Kasumi-1 (cell line): ENCODE measurements at places on chromosomes 4 and X.
A peak's percentile ranks its signal among the peaks of the same experiment; 100 is the strongest.

- no peak for DNase-seq
Measured at GRCh38 chrX:132809581-132809980, 148.8 kb downstream of the HS6ST2 start.

DNA sequence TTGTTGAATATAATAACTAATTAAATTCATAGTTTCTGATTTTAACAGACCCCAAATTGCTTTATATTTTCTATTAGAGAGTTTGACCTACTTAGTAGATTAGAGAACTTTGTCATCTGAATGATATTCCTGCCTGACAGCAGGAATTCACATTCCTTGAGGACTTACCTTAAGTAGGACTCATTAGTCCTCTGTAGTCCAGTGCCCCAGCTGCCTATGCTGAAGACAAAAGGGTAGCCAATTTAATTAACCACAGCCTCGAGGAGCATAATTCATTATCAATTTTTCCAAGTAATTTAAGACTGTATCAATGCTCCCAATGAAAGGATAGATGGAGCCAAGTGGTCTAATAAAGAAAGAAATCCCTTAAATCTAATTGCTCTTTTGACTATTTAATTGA, 1405.0 kb upstream of the IGFBP7 start:
- DNase-seq = no peak

GRCh38 chr4:36325499-36325898, 44.1 kb downstream of the DTHD1 start:
- DNase-seq = peak; percentile 56

DNA sequence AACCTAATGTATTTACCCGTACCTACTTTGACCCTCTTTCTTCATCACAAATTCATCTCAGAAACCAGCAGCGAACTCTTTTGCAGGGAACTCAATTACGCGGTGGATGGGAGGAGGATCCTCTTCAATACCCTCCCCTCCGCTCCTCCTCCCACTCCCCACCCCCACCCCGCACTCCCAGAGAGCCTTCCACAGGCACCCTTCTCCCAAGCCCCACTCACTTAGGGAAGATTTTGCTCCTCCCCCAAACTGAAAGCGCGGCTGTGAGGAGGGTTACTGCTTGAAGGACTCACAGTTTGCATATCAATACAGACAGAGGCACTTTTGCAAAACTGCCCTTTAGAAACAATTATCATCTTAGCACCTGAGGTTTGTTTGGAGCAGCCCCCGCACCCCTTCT, 960 bp upstream of the IL1RAPL1 start:
- DNase-seq = no peak

GRCh38 chr4:82708982-82709381, 89.6 kb downstream of the SCD5 start:
- DNase-seq = no peak

GRCh38 chrX:122269243-122269781, 914.8 kb upstream of the GRIA3 start:
- DNase-seq = no peak

DNA sequence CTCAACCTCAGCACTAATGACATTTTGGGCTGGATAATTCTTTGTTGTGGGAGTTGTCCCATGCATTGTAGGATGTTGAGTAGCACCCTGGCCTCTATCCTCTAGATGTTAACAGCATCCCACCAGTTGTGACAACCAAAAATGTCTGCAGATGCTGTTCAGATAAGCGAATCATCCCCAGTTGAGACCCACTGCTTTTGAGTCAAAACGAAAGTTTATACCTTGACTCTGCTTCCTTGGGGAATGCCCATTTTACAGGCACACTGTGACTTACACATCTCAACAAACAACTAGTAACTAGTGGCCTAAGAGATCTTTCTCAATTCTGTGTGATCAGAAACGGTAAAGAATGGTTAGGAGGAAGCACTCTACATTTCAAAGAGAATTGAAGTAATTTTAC, 37.0 kb downstream of the SEPSECS start:
- DNase-seq = no peak

DNA sequence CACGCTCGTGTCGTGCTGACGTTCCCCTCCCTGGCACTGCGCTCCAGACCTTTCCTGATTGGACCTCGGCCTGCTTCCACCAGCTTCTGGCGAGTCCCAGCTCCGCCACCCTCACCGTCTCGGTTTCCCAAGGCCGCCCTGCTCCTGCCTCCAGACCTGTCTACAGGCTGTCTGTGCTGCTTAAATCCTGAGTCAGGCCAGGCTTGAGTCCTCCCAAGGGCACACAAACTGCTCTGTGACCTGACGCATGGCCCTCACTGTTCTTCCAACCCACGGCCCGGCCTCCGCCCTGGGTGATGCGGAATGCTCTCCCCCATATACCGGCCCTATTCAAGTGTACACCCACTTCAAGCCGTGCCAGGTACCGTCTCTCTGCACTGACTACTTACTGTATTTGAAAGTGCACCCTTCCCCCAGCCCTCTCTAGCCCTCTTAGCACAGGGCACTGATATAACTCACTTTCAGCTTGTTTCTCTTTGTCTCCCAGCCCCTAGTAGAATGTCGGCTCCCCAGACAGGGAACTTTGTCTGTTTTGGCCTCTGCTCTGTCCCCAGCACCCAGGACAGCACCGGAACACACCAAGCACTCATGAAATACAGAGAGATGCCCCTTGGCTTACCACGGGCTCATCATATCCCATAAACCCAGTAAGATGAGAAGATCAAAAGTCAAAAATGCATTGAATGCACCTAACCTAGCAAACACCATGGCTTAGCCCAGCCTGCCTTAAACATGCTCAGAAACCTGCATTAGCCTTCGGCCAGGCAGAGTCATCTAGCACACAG, 63.1 kb upstream of the AFAP1 start:
- DNase-seq = no peak

DNA sequence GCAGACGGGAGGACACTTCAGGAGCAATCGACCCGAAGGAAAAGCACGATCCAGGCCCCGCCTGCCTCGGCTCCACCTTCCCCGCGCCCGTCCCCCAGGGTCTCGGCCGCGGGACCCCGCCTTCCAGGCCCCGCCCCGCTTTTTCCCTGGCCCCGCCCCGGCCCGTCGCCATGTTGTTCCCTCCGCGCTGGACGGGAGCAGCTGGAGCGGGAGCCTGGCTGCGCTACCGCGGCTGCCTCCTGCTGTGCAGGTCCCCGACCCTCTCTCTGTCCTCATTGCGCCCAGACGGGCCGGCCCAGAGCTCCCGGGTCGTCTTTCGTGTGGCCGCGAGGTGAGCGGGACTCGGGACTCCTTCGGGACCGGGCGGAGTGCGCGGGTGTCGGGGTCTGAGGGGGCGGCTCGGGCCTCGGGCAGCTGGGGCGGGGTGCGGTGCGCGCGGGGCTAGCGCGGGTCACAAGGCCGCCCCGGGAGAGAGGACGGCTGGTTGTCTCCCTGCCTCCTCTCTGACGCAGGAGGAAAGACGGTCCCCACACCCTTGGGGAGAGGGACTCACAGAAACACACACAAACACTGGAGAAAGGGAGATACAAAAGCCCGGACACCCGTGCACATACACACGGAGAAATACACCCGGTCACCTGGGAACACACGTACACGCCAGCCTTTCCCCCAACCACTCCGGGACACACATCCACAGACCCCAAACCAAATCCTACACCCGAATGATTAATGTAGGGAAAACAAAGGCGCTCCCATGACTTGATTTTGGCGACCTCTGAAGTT, at the start of gene RAB9A:
TSS of gene RAB9A (plus strand) at position 171 of the 783 bp plus-strand sequence. CDS start 19,619 bp downstream, outside the sequence.
- DNase-seq = peak; percentile 53

DNA sequence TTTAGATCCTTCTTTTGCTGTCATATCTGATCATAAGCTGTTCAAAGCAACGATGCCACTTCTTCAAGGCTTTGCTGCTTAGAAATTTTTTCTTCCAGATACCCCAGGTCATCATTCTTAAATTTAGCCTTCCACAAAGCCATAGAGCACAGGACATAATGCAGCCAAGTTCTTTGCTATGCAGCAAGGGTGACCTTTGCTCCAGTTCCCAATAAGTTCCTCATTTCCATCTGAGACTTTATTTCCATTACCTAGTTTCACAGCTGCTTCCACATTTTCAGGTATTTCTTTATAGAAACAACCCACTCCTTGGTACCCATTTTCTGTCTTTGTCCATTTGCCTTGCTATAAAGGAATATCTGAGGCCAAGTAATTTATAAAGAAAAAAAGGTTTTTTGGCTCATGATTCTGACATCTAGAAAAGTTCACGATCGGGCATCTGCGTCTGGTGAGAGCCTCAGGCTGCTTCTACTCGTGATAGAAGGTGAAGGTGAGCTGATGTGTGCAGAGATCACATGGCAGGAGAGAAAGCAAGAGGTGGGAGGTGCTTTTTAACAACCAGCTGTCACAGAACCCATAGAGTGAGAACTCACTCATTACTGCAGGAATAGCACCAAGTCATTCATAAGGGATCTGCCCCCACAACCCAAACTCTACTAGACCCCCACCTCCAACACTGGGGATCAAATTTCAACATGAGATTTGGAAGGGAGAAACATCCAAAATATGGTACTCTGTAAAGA, 11.8 kb upstream of the TASL start:
- DNase-seq = no peak

GRCh38 chr4:123120473-123120872, 198.1 kb upstream of the NUDT6 start:
- DNase-seq = no peak

DNA sequence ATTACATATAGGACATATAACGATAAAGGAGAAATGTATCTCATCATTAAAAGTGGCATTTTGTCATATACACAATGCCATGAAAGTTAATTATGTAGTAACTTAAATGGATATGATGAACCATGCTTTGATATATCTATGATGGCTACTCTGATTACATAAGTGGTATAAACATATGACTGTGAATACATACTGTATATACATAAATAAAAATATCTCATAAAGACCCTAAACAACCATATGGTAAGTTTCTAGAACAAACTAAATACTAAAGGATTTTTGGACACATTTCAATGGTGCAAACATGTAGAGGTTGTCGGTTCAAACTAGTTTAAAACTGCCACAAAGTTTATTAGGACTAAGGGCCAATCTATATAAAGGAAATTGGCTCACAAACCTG, 849.6 kb upstream of the INTU start:
- DNase-seq = no peak

DNA sequence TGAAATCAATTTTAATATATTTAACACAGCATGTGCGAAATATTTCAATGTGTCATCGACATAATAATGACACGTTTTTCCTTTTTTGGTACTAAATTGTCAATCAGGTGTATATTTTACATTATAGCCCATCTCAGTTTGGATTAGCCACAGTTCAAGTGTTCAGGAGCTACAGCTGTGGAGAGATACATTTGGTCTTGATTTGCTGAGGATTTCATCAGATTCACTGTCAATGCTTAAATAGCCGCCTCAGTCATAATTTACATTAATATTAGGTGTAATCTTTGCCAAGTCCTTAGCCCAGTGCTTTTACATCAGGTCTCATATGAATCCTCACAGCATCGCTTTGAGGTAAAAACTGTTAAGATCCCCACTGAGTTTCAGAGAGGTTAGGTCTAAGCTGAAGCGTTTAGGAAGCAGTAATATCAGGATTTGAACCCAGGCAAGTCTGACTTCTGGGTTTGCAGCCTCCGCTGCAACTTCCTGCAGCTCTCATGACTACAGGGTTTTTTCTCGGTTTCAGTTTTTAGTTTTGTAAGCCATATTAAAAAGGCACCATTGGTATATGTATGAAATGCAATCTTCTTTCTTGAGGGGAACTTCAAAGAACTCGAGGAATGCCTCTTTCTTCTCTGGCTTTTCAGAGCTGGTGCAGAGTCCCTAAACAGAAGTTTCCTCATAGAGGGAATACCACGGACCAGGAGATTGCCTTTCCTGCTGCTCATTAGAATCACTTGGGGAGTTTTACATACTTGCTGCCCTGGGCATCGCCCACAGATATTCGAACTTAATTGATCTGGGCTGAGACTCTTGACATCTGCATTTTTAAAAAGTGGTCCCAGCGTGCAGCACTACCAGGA, 6.4 kb downstream of the MTM1 start:
- DNase-seq = peak; percentile 2

- DNase-seq = no peak
Measured at GRCh38 chrX:17020851-17021821, 74.7 kb downstream of the REPS2 start.

GRCh38 chr4:167642250-167642649, 408.0 kb upstream of the SPOCK3 start:
- DNase-seq = no peak

DNA sequence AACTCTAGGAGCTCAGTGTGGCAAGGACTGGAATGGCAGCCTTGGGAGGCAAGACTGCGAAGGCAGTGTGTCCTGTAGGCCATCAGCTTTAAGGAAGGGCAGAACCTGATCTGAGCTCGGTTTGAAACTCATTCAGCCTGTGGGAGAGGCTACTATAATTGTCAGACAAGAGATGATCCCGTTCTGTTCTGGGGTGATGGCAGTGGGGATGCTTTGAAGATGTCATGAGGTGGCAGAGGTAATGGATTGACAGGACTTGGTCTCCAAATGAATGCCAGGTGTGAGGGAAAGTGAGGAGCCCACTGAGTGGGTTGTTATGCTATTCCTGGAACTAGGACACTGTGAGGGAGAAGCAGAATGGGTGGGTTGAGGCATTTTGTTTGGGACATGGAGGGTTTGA, 144.9 kb downstream of the PJA1 start:
- no peak for DNase-seq
